ENCODE measurements at places on chromosomes 5 and 9.

GRCh38 chr9:23220957-23221356 lies 605.1 kb downstream of the ELAVL2 start:
- no peak for DNase-seq

GRCh38 chr5:79893485-79893884 lies 97.6 kb downstream of the MTX3 start:
- no peak for DNase-seq

- no peak for DNase-seq
Measured at GRCh38 chr9:82140471-82140870, 151.9 kb downstream of the SPATA31D1 start.

DNA sequence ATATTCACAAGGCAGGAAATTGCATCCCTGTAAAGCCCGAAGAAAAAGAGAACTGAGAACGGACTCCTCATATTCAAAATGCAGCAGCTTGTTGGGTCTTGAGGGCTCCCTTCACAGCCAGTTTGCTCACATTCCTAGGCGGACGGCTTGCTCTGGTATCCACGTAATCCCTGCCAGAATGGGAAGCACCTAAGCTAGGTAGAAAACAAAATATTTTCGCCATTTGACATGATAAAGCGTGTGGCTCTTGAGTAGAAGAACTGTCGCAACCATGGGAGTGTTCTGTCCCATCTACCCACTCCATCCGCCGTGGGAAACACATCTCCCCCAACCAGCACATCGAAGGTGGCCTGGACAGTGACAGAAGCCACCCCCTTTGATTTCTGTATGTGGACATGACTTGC lies 183.1 kb downstream of the GAS1 start:
- no peak for DNase-seq

DNA sequence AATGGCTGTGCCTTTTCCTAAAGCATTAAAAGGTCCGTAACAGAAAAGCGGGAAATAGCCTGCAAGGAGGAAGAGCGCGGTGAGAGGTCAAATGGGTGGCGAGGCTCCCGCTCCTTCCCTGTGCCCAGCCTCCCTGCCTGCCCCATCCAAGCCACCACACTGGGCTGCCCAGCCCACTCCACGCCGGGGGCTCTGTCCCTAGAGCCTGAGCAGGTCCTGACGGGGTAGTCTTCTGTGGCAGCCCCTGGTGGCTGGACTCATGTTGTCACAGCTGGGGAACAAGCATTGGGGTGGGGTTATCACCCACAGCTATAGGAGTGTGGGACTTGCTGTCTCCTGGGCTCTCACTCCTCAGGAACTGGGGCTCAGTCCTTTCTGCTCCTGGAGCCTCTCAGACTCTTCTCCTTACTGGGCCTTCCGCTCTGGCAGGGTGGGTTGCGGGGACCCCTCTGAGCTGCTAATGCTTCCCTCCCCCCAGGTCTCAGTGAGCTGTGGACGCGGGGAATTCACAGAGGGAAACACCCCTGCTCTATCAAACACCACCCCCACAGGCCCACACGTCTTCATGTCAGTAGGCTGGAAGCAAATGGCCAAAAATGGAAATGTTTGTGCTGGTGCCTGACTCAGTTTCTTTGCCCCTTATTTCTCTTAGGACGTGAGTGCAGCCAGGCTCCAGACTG lies 152.4 kb upstream of the PHYKPL start:
- DNase-seq: no peak

DNA sequence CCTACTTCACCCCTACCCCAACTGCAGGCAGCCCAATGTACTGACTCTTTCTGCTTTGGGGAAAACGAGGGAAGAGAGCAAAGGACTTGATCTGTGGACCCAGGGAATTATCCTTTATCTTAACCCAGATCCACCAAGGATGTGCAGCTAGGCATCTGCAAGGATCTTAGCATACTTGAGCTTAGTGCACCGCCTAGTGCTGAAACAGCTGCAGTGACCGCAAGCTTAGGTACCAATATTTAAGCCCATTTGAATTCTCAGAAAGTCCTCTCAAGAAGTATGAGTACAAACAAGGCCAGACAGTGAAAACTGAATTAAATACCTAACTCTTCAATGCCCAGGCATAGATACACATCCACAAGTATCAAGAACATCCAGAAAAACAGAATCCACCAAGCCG lies 576.7 kb upstream of the ADAMTS16 start:
- no peak for DNase-seq

DNA sequence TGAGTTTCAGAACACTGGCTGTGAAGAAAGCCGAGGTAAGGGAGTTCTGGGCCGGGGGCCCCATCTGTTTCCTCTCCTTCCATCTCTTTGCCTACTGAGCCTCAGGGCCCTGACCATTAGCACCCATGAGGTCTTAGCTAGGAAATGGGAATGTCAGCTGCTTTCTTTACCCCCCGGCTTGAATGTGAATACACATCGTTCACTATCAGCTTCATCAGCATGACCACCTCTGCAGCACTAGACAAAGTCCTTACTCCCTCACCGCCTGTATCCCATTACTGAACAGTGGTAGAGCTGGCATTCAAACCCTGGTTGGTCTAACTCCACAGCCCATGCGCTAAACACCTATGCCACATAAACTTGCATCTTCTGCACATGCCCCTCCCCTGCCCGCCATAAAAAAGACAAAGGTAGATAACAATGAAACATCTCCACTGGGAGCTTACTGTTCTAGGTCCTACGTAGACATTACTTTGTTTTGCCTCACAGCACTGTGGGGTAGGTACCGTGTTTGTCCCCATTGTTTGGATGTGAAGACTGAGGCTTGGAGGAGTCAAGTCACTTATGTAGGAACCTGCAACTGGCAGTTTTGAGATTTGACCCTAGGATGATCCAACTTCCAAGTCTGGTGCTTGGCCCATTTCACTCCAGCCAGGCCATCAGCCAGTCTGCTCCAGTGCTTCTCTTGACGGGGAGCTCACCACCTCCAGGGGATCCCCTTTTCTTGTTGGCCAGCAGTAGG lies 93.3 kb downstream of the AMBP start:
- DNase-seq: no peak

DNA sequence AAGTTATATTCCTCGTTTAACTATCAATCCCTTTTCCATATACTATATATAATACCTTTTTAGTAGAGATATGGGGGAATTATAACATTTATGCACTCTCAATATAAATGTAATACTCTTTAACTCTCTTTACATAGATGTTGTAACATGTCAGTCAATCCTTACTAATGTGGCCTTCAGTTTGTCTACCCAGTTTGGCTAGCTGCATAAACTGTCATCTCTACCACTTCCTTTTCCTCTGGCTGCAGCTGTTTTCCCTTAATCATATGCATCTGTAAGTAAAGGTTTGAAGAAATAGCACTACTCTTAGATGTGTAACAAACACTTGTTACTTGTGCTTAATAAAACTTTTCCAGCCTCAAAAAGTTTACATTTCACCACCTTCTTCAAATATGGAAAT lies 13.4 kb downstream of the ABHD17B start:
- DNase-seq: no peak

DNA sequence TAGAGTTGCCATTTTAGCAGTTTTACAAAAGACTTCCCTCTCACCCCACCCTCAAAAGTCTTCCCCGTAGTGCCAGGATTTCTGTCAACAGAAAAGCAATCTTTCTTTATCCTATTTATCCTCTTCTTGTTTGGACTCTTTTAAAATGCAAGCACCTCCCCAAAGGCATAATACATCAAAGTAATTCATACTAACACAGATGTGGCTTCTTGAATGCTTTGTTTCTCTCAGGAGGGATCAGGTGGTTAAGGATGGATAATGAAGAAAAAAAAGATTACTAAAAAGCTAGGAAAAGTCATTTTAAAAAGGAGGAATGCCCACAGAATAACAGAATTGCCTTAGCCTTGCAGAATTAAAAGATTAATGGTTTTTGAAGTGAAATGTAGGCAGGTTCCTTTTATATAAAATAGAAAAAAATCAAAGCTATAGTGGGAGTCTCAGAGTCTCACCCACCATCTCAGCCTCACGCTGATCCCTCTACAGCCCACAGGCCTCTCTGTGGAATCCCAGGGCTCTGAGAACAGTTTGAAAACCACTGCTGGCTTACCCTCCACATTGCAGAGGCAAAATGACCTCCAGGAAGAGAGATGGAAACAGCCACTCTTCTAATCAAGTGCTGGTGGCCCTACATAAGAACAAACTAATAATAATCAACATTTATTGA lies 102.2 kb downstream of the GCNT1 start:
- no peak for DNase-seq

Measured in fibroblast of villous mesenchyme (primary cell).